Nephron progenitor cell (in vitro differentiated cells): ENCODE measurements at places on chromosomes 6 and 20.

GRCh38 chr6:167990016-167990945 lies 7.2 kb upstream of the KIF25 start:
- DNase-seq, result no peak

DNA sequence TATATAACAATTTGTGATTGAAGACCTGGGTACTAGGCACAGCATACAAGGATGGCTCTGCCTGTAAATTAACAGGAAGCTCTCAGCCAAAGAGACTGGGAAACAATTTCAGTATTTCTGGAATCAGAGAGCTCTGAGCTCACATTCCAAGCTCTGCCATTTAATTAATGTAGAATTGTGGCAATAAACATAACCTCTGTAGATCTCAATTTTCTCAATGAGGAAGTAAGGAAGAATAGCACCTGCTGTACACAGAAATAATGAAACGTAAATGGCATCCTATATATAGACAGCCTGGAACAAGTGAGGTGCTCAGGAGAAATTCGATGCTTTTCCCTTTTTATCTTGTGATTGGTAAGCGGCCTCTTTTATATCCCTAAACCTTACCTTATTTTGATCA lies 538.5 kb upstream of the JAG1 start:
- no peak for DNase-seq

DNA sequence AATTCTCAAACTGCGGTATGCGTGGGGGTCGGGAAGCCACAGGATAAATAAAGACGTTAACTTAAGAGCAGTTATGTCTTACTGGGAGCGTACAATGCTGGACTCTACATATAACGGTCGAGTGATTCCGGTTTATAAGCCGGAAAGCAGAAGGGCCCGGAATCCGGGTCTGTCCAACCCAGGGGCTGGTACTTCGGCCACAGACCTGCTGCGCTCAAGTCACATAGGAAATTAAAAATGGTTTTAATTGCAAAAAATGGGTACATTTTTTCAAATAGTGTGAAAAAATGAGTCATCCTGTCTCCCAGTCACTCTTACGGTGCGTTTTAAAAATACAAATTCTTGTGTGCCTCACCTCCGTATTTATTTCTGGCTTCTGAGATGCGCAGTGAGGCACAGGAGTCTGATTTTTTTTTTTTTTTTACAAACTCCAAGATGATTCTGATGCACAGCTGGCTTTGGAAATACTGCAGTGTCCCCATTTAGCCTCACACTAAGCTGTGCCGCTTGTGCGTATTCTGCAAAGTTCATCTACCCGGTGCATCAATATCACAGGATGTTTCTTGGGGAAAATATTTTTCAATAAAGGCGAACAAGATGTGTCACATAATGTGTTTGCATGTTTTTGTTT lies 1.0 kb downstream of the PCIF1 start:
- no peak for DNase-seq

GRCh38 chr20:1108437-1108920 lies 9.9 kb upstream of the PSMF1 start:
- peak; percentile 70 for DNase-seq

- no peak for DNase-seq
These were observed 1.4 kb downstream of the CYB5R4 start for GRCh38 chr6:83860782-83861495.

GRCh38 chr6:80203283-80203682 lies 96.8 kb downstream of the BCKDHB start:
- no peak for DNase-seq

DNA sequence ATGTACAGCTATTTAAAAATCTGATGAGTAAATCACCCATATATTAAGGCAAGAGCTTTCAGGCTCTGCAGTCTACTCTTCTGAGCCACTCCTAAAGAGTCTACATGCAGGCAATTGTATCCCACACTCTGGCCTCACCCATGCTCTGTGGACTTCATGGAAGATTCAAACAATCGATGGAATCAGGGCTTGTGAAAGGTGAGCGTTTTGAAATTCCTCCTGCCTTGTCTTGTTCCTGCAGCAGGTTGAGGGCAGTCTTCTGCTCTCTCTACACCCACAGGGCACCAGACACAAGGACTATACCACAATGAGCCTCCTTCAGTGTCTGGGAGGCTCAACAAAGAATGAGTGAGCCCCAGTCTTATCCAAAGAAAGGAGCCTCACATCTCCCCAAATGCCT lies 51.1 kb downstream of the TBC1D7 start:
- DNase-seq, result no peak

DNA sequence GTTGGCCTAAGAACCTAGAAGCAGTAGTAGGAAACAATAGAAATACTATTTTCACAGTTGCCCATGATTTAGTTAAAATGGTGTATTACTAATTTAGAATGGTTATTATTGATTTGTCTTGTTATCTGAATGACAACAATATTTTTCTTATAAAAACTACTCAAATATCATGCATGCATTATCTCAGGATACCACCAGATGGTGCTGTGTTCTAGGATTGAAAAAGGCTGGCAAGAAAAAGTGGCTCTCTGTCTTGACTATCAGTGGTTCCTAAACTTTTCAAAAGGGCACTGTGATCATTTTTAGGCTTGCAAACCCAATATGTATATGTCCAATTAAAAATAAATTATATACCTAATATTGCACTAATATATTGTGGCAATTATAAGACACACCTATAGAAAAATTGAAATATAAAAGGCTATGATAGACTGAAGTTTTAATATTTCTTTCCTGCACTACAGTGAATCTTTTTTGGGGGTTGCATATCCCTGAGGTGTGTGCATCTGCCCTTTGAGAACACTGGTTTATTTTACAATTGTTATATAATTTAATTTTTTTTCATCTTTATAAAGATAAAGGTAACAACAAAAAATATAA lies 131.7 kb upstream of the MLIP start:
- DNase-seq, result peak; percentile 25

GRCh38 chr6:46816626-46817025 lies 23.4 kb downstream of the MEP1A start:
- no peak for DNase-seq

- DNase-seq, result no peak
These were observed 737.1 kb downstream of the DHX35 start for GRCh38 chr20:39699166-39699725.

GRCh38 chr6:70412252-70413113 lies 825 bp upstream of the FAM135A start:
- peak; percentile 8 for DNase-seq

DNA sequence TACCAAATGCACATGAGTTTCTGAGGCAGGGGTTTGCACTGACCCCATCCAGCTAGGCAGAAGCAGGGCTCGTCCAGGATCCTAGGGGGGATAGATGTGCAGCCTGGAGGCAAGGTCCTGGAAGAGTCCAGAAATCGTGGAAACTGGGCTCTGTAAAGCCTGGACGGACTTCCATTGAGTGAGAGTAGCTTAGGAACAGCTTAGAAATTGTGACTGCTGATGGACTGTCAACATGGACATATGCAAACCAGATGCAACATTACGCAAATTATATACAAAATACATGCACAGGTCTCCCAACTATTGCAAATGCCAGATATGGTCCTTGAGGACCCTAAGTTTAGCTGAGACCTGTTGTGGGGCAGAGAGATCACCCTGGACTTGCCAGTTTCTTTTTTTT lies 4.8 kb upstream of the EMILIN3 start:
- DNase-seq, result no peak

DNA sequence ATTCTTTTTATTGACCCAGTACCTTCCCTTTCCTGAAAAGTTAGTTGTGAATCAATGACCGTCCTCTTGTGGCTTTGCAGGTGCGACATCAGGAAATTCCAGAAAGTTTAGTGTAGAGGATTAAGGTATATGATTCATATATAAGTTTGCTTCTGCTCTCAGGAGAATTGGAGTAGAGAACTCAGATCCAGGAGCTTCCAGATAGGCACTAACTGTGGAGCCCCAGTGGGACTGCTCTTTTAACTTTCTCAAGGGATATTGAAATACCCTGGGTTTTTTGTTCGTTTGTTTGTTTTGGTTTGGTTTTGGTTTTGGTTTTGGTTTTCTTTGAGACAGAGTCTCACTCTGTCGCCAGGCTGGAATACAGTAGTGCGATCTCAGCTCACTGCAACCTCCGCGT lies 9.5 kb downstream of the TAAR2 start:
- DNase-seq, result no peak

- DNase-seq, result no peak
These were observed 117.2 kb downstream of the SOBP start for GRCh38 chr6:107607116-107607515.

DNA sequence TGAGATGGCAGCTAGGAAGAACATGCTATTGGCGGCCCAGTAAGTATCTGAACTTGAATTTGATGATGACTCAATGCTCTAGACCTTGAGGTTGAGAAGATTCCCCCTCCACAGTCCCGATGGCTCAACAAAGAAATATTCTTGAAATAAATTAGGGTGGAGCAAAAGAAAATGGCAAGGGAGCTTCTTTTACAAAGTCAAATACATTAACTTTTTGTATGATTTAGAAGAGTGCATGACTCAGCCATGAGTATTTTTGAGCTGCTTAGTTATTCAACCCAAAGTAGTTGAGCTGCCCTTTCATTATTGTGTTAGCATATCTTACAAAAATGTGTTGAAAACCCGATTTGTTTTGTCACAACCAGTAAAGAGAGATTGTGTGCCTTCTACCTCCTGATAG lies 7.6 kb downstream of the TFAP2C start:
- DNase-seq, result no peak

- no peak for DNase-seq
These were observed 66.2 kb upstream of the STXBP5 start for GRCh38 chr6:147137986-147138385.

DNA sequence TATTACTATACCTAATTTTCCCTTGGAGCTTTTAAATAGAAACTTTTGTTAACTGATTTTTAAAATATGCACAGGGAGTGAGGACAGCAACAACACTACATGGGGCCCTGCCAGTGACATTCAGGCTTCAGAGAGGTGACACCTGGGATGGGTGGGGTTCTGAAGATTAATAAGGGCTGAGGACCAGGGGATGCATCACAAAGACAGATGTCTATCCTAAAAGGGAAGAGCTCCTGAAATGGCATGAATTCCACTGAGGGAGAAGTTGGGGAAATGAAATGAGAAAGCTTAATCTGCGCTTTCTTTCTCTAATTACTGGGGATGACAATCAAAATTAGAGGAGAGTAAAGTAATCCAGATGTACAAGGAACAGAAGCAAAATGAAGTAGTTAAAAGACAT lies 162.8 kb downstream of the BTBD9 start:
- no peak for DNase-seq

DNA sequence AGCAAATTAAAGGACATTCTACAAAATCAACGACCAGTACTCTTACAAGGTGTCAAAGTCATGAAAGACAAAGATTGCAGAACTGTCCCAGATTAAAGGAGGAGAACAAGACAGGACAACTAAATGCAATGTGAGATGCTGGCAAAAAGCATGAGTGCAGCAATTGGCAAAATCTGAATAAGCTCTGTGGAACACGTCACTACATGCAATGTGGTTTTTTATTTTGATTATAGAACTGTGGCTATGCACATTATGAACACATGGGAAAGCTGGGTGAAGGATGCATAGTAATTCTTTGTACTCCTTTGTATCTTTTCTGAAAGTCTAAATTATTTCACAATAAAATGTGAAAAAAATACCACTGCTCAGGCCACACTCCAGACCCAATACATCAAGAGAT lies 509.4 kb downstream of the KIF16B start:
- no peak for DNase-seq

- no peak for DNase-seq
These were observed 120.4 kb downstream of the SYNDIG1 start for GRCh38 chr20:24589815-24590177.

- no peak for DNase-seq
These were observed 37.3 kb upstream of the UST start for GRCh38 chr6:148709577-148709976.

GRCh38 chr20:19786311-19786710 lies 28.3 kb downstream of the RIN2 start:
- DNase-seq, result no peak

DNA sequence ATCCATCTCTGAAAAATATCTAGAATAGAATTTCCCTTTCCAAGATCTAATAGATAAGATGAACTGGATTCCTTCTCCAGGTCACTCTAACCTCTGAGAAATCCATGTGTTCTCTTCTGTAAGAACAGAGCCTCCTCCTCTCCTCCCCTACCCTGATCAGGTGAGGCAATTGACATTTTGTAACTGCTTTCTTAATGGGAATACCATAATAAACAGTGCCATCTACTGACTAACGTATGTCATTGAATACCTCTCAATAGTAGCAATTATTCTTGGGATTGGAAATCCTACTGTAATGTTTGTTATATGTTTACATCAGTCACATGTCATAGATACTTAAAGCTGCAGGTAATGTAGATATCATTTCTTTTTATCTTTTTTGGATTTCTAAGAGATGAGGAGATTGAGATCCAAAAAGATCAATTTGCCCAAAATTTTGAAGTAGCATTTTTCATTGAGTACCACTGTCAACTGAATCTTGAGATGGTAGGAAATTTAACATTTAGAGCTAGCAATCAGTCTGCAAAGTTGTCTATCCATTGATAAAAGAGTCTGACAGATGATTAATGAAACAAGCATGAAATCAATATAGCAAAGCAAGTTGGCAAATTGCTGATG lies 365.8 kb upstream of the HSF2 start:
- peak; percentile 11 for DNase-seq

- DNase-seq, result peak; percentile 28
These were observed 19.5 kb upstream of the FAM8A1 start for GRCh38 chr6:17580518-17581048.

DNA sequence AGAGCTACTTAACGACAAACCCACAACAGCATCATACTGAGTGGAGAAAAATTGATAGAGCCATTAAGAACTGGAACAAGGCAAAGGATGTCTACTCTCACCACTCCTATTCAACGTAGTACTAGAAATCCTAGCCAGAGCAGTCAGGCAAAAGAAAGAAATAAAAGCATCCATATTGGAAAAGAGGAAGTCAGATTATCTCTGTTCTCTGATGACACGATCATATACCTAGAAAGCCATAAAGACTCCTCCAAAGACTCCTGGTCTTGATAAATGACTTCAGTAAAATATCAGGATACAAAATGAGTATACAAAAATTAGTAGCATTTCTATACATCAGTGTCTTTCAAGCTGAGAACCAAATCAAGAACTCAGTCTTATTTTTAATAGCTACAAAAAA lies 17.0 kb upstream of the FHL5 start:
- DNase-seq, result no peak

DNA sequence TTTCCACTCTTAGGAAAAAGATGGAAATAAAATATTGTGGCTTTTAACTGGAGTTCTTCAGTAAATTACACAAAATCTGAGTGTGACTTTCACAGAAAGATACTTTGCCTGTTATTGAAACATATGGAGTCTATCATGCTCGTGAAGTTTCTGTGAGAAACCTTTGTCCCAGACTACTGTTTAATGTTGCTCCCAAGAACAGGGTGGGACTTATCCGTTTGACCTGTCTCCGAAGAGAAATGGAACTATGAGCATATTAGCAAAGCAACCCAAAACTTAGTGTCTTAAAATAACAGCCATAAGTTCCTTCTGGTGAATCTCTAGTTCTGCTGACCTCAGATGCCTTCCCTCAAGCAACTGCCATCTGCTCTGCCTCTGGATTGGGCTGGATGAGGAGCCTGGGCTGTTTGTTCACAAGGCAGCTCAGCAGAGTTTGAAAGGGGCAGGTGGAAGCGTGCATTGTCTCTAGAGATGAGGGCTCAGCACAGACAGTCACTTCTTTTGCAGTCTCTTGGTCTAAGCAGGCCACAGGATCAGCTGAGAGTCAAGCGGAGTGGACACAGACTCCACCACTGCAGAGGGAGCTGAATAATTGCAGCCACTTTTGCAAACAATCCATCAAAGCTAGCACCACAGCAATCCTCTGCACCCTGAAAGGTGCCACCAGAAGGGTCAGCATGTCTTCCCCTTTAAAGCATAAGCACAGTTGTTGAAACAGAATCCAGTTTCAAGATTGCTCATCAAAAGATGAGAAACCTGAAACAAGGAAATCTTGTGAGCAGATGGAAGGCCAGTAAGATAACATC lies 52.8 kb downstream of the MYB start:
- no peak for DNase-seq
